ENCODE measurements at places on chromosomes 5 and 9.

- no peak for DNase-seq
Observed at GRCh38 chr9:108919517-108919916, 14.4 kb downstream of the ELP1 start.

DNA sequence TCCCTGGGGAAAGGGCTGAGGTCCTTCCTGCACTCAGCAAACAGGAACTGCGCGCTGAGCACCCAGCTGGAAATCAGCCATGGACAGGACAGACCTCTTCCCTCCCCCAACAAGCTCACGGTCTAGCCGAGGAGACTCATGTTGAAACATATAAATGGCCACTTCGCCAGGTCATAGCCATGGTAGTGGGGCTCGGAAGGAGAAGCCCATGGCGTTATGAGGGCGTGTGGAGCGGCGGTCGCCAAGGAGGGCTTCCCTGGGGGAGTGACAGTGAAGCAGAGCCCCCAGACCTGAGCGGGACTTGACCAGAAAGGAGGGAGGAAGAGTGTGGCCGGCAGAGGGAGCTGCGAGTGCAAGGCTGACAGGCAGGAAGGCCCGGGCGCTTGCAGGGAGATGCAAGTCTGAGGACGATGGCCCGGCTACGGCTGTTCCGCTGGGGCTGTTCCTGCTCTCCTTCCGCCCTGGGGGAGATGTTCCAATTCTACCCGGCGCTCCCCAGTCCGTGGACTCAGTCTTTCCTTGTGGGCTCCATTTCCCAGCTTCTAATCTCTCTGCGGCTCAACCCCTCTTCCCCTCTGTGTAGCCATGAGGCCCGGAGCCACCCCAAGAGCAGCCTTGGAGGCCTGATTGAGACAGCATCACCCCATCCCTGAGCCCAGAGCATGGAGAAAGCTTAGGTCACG, 43.9 kb upstream of the PRRC2B start:
- DNase-seq, result peak; percentile 77

DNA sequence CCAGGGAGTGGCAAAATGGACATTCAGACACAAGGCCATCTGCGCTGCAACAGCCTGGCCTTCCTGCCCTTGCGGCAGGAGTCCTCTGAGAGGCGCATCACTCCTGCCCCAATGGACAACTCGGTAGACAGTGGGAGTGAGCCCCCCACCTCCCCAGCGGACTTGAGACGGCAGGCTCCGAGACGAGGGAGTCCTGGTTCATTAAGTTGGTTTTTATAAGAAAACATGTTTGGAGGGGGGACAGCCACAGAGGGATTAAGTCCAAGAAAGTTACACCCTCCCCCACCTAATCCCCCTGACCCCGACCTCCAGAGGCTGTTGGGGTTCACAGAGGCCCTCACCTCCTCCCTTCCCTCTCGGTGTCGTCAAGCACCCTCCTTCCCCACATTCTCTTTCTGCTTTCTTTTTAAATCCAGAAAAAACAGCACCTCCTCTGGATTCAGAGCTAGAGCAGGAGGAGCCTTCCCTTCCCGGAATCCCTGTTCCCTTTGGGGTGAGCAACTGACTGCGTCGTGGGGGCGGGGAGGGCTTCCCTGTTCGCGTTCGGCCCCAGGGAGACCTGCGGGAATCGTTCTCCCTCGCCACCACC, 1.8 kb upstream of the EGR1 start:
- DNase-seq, result no peak

DNA sequence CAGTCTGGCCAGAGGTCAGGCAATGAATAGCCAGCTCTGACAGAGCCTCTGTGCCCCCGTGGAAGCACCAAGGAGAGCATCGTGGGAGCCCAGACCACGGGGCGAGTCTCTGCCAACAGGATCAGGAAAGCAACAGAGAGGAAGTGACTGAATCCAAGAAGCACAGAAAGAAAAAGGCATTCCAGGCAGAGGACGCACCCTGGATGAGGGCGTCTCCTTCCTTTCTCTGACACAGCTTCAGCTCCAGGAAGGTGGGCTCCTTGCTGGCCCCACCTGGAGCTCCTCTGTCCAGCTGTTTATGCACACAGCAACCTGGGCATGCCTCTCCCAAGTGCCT, 16.6 kb downstream of the HK3 start:
- no peak for DNase-seq

DNA sequence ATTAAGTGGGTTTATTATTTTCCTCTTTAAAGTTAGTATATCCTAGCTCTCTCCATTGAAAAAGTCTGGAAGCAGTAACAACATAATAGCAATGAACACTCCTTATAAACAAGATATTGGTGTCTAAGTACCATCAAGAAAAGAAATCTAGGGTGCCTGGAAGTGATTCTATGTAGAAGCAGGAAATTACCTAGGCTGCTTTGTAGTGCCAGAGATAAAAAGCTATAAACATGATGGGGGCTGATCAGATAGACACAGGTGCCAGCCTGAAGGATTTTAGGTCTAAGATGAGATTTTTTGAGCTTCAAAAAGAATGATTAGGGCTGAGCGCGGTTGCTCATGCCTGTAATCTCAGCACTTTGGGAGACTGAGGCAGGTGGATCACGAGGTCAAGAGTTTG, 1179.3 kb upstream of the CDH9 start:
- no peak for DNase-seq

GRCh38 chr5:115337882-115338281, 41.4 kb upstream of the CCDC112 start:
- no peak for DNase-seq

DNA sequence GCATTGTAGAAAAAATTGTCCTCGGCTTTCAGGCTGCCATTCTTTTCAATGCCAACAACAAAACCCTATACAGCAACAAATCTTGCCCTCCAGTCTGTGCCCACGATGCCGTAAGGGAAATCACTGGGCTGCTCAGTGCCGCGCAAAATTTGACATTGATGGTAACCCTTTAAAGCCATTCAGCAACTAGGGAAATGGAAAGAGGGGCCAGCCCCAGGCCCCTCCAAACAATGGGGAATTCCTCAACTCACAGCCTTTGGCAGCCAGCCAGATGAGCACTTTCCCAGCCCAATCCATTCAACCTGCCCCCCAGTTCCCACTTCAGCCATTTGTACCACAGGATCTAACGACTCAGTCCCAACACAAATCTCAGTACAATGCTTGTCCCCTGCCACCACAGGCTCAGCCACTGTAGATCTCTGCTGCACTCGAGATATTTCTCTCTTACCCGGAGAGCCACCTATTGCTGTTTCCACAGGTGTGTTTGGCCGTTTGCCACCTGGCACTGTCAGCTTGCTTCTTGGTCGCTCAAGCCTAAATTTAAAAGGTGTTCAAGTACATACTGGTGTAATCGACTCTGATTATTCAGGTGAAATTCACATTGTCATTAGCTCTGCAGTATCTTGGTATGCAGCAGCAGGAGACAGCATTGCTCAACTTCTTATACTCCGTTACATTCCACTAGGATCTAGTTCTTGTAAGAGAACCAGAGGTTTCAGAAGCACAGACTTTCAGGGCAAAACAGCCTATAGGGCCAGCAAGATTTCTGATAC, 103.3 kb downstream of the SYK start:
- DNase-seq, result no peak

GRCh38 chr5:3886524-3887451, 291.2 kb downstream of the IRX1 start:
- no peak for DNase-seq
